ENCODE measurements at places on chromosomes 11 and 22.

- DNase-seq = no peak
Observed at GRCh38 chr11:88511006-88511405, 173.5 kb upstream of the CTSC start.

- no peak for DNase-seq
Observed at GRCh38 chr11:91859666-91860065, 365.0 kb upstream of the FAT3 start.

DNA sequence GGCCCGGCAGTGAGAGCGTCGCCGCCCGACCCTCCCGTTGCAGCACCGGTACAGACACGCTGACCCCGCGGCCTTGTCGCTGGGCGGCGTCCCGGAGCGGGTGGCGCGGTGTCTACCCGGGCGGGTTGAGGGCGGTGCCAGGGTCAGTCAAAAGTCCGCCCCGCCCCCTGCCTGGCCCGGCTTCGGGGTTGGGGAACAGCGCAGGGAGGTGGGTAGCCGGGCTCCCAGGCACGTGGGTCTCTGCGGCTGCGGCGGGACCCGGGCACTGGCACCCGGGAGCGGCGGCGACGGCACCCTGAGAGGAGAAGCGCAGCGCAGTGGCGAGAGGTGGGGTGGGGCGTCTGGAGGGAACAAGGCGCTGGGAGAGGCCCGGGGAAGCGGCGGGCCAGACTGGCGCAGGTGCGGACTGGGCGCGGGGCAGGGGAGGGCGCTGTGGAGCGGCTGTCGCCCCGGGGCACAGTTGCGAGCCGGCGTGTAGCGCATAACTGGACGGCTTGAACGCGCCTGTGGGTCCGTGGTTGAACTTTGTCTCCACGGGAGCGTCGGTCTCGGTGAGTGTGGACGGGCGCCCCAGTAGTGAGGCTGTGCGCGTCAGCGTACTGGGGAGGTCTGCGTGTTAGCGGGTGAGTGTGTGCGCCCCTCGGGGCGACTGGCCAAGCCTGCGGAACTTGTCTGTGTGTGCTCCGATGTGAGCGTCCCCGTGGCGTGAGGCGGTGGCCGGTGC, at the start of gene P2RY2:
TSS of gene P2RY2 (plus strand) at position 176 of the 724 bp plus-strand sequence. CDS start 15,879 bp downstream, outside the sequence.
- DNase-seq = no peak

- no peak for DNase-seq
Observed at GRCh38 chr11:34793666-34794065, 122.5 kb downstream of the APIP start.

GRCh38 chr22:27617214-27617881, 184.2 kb downstream of the MN1 start:
- DNase-seq = no peak

- no peak for DNase-seq
Observed at GRCh38 chr11:16917941-16918340, 96.3 kb downstream of the PLEKHA7 start.

GRCh38 chr22:36182857-36183256, 18.8 kb downstream of the APOL4 start:
- no peak for DNase-seq

GRCh38 chr11:12901272-12901671, 107.8 kb upstream of the RASSF10 start:
- DNase-seq = no peak

DNA sequence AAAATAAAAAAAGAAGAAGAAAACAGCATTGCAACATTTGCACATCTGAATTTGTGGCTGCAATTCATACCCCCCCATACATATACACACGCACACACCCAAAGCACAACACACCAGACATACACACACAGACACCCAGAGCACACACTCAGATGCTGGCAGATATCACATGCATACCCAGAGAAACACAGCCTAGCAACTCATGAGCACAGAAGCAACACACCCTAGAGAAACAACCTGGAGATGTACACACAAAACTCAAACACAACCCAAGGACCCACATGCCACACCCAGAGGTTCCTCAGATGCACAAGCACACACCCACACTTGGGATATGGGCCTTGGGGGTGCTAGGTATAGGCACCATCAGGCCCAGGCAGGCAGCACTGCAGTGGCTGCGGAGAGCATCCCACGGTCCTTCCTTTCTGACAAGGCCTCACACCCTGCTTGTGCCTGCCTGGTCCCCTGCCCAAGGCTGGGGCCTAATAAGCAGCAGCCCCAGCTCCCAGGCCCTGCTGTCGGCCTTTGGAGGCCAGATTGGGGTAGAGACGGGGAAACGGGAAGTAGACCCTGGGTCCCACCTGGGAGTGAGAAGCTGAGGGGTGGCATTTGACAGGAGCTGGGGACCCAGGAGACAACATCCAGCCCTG, 3.1 kb downstream of the CST6 start:
- DNase-seq = no peak

GRCh38 chr22:30123463-30123862, 43.2 kb downstream of the HORMAD2 start:
- no peak for DNase-seq

GRCh38 chr11:126082251-126083109, 19.8 kb upstream of the CDON start:
- no peak for DNase-seq

GRCh38 chr11:44631831-44632230, 66.4 kb downstream of the CD82 start:
- no peak for DNase-seq

- DNase-seq = no peak
Observed at GRCh38 chr22:45907378-45907777, 69.6 kb downstream of the WNT7B start.

GRCh38 chr11:63761931-63762653, 6.5 kb downstream of the ZFTA start:
- no peak for DNase-seq

- DNase-seq = no peak
Observed at GRCh38 chr11:72102631-72102945, 509 bp downstream of the LAMTOR1 start.

- DNase-seq = no peak
Observed at GRCh38 chr11:315051-315481, 1.2 kb downstream of the IFITM1 start.

GRCh38 chr11:120471131-120471530, 40.4 kb upstream of the GRIK4 start:
- no peak for DNase-seq

GRCh38 chr11:2217211-2218030, 45.8 kb upstream of the TH start:
- no peak for DNase-seq

- no peak for DNase-seq
Observed at GRCh38 chr11:69219991-69220390, 64.3 kb downstream of the SMIM38 start.

- DNase-seq = no peak
Observed at GRCh38 chr11:198236-198806, 5.4 kb downstream of the SCGB1C1 start.

GRCh38 chr11:114309517-114309916, 13.3 kb downstream of the NNMT start:
- DNase-seq = no peak

- no peak for DNase-seq
Observed at GRCh38 chr11:123628936-123629683, 25.3 kb downstream of the SCN3B start.

- DNase-seq = no peak
Observed at GRCh38 chr11:126601136-126601535, 245.7 kb downstream of the ST3GAL4 start.

DNA sequence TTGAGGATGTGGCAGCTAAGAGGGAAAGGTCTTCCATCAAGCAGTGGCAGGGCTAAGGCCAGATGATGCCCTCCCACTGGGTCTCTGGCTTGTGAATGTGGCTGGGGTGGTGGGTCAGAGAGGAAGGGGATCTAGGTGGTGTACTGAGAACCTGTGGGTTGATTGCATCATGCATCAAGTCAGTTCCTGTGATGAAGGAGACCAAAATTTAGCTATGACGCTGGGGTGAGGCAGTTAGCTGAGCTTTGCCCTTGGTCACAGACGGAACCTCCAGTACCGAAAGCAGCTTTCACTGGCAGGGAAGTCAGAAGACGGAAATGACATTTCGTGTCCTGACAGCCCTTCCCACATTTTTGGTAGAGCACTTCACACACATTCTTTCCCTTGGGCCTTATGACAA, 20.7 kb downstream of the ATG16L2 start:
- no peak for DNase-seq

GRCh38 chr11:9574622-9575259, 1.3 kb downstream of the WEE1 start:
- DNase-seq = no peak

DNA sequence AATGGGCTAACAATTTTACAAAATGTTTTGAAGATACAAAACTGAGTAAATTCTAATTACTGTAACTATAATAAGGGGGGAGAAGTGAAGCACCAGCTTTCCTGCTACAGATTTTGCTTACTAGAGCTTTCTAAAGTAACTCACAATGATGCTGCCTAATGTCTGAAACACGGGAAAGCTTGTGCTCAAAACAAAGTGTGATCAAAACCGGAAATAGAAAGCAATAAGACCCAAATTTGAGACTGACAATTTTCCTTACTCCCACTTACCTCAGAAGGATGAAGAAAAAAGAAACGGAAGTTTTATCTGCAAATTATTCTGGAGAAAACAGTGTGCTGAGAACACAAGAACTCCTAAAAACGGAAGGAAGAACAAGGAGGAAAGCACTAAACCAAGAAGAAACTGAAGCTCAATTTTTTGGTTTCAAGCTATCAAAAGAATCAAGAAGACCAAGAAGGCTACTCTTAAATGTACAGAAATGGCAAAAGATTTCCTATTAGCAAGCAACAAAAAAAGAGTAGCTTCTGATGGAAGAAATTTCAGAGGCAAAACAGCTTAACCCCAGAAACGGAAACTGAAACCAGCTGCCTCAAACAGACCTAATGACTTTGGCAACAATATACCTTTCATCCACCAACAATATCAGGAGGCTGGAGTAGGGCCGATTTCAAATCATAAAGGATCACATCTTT, 33.4 kb downstream of the AMBRA1 start:
- DNase-seq = no peak

DNA sequence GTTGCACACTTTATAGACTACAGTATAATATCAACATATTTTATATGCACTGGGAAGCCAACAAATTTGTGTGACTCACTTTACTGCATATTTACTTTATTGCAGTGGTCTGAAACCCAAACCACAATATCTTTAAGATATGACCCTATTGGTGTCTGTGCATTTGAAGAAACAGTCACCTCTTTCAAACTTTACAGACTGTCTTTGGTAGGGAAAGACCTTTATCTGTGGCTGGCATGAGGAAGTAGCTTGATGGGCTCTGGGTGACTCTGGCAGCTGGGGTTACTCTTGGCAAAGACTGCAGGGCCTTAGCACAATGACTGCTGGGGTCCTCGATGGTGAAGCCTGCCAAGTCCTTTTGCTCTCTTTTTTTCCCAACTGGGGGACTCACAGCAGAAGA, 21.3 kb upstream of the ABTB2 start:
- DNase-seq = no peak

GRCh38 chr11:76102802-76103201, 103.5 kb downstream of the WNT11 start:
- no peak for DNase-seq

DNA sequence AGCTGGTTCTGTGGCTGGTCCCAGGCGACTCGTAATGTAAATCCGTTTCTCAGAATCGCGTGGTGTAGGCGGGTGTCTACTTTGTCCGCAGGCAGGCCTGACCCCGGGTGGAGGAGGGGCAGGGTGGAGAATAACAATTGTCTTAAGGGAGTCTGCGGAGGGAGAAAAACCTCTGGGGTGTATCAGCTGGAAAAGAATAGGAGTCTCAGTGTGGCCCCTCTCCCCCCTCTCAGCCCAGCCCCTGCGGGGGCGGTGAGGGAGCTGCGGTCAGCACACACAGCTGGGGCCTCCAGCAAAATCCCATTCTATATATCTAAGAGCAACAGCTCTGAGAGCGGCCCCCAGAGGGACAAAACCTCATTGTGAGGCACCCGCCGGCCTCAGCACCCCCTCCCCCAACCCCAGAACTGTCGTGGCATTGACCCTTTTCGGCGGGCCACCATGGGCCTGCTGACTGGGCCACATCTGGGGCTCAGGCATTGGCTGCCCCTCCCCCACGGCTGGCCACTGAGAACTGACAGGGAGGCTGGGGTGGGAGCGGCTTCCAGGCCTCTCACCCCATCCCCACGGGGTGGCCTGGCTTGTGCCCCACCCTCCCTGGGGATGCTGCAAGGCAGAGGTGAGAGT, 2.7 kb upstream of the MYRF start:
- no peak for DNase-seq

GRCh38 chr11:123537726-123538125, 107.7 kb downstream of the GRAMD1B start:
- no peak for DNase-seq

DNA sequence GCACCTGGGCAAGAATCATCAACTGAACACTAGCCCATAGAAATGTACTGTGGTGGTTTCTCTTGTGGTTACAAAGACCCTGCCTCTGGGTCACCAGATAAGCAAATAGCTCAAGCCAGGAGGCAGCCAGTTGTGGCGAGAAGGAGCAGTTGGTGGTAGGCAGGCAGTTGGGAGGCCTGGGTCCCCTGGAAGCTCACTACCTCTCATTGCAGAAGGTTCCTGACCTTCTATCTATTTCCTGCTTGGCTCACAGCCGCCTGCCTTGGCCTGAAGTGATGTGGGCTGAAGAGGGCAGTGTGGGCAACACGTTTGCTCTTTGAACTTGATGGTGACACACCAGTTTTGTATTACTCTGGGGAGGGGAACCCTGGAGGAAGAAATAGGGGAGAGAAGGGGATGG, 34.7 kb downstream of the NECTIN1 start:
- no peak for DNase-seq

- DNase-seq = no peak
Observed at GRCh38 chr11:13358596-13359270, 81.1 kb downstream of the BMAL1 start.

- DNase-seq = no peak
Observed at GRCh38 chr11:561148-562003, 606 bp downstream of the RASSF7 start.

DNA sequence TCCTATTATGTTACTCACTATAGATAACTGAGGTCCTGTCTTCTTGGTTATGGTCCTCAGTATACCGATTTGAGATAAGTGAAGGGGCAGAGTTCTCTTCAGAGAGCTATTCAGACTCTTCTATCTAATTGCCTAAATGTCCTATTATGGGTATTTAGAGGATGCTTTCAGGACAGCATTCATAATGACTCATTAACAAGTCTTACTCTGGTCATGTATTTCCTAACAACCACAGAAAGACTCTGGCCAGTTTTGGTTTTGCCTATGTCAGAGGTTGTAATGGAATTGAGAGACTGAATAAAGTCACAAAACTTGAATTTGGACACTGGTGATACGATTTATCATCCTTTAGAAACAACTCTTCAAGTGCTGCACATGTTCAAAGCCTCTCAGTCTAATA, 1233.0 kb downstream of the JRKL start:
- DNase-seq = no peak

GRCh38 chr11:118841469-118842242, 42.0 kb upstream of the CXCR5 start:
- no peak for DNase-seq

- no peak for DNase-seq
Observed at GRCh38 chr22:44842417-44842816, 90.0 kb downstream of the ARHGAP8 start.

DNA sequence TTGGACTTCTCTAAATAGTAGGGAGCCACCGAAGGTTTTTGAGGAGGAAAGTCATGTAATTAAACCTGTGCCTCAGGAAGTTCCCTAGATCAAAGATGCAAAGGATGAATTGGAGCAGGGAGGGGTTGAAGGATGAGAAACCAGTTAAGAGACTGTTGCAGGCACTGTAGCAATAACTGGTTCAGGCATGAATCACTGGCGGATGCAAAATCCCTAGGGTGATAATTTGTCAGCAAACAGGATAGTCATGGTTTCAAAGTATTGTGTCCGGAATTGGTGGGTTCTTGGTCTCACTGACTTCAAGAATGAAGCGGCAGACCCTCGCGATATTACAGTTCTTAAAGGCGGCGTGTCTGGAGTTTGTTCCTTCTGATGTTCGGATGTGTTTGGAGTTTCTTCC, 19.9 kb downstream of the TRIOBP start:
- DNase-seq = no peak
